ENCODE measurements at places on chromosomes 13 and 19. TPM values are rescaled to one million over a fixed set of nuclear protein-coding genes. Genes with fewer than 3 reads are reported as not detected.

Gene NXNL1
- total RNA-seq, result not detected

Gene NLRP8
- total RNA-seq, result not detected

Gene GFY
- not detected for total RNA-seq

Gene KLK15
- total RNA-seq, result not detected

Gene USP12
- total RNA-seq, result 47.0 TPM

Gene ICAM5
- total RNA-seq, result 3.8 TPM

Gene SLC17A7
- 0.54 TPM for total RNA-seq
